SK-N-SH treated with all-trans-retinoic acid at 6 μM for 48 hours (cell line): ENCODE measurements at places on chromosomes 2 and 18.
A peak's percentile ranks its signal among the peaks of the same experiment; 100 is the strongest.

DNA sequence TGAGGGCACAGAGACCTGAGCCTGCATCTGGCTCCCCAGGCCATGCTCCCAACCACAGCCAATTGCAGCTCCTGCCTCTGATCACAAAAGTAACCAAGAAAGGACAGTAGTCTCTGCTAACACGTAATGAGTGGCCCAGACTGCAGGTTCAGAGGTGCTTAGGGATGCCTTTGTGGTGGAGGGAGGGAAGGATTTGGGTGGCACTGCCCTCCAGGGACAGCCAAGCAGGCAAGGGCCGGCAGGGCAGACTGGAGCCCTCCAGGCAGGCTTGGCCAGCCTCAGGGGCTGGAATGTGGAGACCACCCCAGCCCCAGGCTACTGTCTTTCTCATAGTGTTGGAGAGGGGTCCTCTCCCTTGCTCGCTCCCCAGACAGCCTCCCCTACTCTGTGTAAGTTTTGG, 114.5 kb upstream of the SMAD2 start:
- ATAC-seq: no peak

DNA sequence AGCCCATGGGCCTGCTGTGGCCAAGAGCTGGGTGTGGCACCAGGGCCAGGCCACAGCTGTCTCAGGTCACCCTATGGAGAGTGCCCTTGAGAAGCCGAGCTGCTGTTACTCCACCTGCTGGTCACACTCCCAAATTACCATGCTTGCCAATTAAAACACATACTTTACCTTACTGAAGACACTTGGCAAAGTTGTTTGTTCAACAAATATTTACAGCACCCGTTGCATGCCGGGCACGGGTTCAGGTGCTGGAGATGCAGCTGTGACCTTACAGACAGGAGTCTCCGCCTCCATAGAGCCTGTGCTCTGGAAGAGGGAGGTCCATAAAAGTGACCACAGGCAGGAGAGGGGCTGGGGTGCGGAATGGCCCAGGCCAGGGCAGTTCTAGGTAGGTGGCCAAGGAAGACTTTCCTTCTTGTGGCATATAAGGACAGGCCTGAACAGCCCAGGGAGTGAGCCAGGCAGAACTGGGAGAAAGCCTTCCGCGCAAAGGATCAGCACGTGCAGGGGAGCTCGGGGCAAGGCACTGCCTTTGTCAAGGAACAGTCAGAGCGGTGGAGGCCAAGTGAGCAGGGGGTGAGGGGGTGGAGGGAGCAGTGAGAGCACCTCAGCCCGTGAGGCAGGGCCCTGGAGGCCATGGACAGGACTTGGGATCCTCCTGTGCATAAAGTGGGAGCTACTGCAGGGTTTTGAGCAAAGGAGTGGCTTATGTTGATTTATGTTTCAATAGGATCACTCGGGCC, 23.6 kb upstream of the RBM44 start:
- peak; percentile 92 for ATAC-seq

- ATAC-seq: no peak
Measured at GRCh38 chr2:158131483-158131912, 29.8 kb downstream of the UPP2 start.

DNA sequence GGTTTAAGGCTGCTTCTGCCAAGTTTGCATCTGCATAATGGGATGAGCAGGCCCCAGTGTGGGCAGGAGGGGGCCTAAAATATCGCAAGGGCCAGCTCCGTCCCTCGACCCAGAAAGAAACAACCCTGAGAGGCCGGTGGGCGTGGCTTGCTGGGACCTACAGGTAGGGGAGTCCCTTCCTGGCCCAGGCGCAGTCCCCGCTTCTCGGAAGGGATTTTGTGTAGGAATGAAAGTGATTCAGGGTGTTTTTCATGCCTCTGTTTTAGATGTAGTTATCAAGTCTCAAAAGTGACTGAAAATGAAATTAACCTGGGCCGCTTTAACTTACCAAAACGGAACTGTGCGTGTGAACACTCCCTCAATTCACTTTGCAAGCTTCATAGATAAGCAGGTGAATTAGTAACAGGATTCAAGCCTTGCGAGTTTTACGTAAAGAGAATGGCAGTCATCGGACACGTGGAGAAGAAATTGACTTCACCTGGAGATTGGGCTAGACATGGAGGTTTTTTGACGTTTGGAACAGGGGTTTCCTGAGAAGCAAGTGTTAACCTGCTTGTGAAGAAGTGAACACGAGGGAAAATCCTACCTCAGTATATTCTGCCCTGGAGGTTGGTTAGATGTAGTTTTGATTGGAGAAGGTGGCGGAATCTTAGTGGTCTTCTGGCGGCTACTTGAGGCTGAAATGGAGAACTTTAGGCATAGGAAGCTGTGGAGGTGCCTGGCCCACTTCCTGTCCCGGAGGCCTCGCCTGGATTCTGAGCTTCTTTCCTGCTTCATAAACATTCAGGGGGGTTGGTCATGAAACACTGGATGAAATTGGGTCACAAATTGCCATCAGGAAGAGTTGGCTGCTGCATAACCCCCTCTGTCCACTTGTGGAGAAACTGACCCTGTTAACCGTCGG, 1.7 kb downstream of the NCK2 start:
- ATAC-seq: no peak

DNA sequence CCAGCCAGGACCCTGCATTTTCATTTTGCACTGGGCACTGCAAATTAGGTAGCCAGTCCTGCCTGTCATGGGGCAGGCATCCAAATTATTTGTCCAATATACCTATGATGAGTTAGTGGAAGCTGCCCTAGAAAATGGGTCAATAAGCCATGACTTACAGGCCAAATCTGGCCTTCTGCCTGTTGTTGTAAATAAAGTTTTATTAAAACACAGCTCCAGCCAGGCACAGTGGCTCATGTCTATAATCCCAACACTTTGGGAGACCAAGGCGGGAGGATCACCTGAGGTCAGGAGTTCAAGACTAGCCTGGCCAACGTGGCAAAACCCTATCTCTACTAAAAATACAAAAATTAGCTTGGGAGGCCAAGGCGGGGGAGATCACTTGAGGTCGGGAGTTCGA, 8.3 kb downstream of the AP1S3 start:
- no peak for ATAC-seq

DNA sequence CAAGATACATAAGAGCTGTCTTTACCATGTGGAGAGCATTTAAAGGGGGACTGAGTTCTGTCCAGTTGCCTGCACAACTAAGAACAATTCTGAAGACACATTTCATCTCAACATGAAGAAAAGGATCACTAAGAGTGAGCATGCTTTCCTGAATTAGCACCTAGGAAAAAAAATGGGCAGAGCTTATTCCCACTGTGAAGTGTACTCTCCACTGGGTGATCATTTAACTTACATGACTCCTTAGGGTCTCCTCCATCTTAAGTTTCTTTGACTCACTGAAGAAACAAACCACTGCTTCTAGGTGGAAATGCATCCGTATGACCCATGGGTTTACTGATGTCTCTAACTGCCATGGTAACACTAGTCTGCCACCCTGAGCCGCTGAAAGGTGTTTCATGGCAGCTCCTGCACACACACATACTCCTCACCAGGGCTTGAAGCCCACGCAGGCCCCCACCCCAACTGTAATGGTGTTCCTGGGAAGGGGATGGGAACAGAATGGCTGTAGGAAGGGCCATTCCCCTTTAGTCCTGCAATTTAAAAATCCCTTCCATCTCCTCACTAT, 27.1 kb downstream of the HDLBP start:
- no peak for ATAC-seq

- ATAC-seq: no peak
Measured at GRCh38 chr2:19866771-19867170, 35.0 kb downstream of the TTC32 start.

DNA sequence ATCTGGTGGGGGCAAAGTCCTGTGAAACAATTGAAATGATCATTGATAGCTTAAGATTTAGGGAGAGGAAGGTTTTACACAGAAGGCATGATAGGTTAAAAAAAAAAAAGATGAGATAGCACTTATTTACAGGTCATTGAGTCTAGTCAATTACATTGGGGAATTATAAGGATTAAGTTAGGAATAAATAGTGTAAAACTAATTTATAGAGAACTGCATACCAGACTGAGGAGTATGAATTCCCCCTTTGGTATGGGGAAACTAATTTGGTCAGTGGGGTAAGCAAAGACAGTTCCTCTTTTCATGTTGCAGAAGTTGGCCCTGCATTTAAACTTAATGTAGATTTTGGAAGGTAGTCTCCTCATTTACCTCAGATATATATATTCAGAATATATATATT, 10.8 kb downstream of the GLS start:
- no peak for ATAC-seq

DNA sequence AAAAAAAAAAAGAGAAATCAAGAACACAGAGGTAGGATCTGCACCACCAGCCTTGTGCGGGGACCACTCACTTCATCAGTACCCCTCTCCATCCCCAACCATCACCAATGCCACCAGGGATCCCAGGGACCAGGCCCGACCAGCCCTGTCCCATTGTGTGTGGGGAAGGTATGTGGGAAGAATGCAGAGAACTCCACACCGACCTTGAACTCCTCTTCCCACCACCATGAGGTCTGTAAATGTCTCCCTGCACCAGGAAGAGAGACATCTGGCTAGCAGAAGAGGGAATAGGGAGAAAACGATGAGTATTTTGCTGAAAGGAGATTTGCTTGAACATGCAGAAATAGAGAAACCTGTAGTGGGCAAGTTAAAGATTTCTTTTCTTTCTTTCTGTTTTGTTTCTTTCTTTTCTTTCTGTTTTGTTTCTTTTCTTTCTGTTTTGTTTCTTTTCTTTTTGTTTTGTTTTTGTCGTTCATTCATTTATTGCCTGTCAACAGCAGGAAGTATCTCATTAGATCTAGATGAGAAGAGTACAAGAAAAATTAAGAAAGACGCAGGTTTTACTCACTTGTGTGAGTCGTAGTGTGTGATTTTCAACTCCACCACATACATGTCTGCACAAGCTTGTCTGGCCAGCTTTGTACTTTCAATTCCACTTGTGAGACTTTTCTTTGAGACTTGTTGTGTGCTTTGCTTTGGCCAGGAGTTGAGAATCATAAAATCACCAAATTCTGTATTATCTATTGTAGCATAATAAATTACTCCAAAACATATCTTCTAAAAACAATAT, 179.8 kb upstream of the HAAO start:
- ATAC-seq: no peak

DNA sequence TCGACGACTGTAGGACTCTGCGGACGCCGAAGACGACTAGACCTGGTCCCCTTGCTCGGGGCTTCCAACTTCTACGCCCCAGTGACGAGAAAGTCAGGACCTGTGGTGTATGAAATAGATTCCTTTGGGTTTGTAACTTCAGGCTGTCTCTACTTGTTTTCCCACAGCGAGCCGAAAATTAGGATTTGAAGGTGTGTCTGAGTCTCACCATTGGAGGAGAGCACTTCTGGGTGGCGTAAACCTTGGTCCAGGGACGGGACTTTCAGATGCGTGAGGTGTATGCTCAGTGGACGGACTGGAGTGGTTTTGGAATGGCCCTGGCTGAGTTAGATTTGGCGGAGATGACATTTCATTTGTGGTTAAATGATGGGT, 1.3 kb downstream of the BIRC6 start:
- ATAC-seq: peak; percentile 8; the same call in 2 of the 3 replicates

- ATAC-seq: no peak
Measured at GRCh38 chr18:31218671-31219383, 56.2 kb upstream of the DSC1 start.

DNA sequence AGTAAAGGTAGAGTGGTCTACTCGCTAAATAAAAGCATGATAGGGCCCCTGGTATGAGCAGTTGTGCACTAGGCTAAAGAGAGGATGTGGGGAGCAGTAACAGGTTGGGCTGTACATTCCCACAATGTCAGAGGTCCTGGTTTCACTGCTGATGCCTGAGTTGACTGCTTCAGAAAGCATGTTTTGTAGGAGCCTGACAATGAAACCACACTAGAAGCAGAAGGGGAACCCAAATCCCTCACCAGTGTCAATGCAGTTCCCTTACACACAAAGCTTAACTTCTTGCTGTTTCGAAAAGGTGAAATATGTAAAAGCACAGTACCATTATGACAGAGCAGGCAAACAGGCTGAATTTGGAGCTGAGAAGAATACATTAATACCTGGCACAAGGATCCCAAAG, 291.7 kb upstream of the KYNU start:
- ATAC-seq: no peak

DNA sequence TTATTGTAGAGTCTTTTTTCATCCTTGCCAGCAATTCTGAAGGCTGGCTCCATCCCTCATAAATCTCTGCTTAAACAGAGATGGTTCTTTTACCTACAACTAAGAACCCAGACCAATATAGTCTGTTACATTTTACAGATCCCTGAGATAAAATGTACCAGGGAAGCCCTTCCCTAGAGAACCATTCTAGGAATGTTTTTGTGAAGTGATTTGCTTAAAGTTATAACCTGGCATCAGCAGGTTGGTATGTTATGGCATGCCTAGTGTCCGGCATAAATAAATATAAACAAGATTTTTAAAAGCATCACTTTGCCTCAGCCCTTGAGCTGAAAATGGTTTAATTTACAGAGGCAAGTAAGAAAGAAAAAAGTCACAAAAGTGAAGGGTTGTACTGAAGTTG, 18.5 kb upstream of the NPAS2 start:
- ATAC-seq: peak; percentile 81

DNA sequence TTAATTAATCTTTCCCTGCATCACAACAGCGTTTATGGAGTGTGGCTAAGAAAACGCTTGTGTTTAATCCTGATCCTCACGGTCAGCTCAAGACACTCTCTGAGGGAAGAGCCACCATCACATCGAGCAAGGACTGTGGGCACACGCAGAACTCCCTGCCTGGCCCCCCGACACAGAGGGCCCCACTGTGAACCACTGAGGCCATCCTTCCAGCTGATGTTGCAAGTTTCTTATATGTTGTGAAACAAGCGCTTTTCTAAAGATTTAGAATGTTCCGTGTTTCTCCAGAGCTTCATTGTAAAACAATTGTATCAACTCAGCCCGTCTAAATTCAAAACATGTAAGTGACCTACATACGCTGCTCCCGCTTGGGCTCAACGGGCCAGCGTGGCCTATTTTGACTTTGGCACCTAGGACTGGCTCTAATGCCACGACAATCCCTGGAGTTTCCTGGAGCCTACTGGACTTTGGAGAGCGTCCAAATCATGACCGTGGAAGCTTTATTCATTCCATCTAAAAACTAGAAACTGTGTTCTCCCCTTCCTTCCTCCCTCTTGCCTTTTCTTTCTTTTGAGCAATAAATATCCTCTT, 34.9 kb downstream of the SERPINE2 start:
- no peak for ATAC-seq

GRCh38 chr2:236548179-236548921, 21.3 kb upstream of the ACKR3 start:
- no peak for ATAC-seq

DNA sequence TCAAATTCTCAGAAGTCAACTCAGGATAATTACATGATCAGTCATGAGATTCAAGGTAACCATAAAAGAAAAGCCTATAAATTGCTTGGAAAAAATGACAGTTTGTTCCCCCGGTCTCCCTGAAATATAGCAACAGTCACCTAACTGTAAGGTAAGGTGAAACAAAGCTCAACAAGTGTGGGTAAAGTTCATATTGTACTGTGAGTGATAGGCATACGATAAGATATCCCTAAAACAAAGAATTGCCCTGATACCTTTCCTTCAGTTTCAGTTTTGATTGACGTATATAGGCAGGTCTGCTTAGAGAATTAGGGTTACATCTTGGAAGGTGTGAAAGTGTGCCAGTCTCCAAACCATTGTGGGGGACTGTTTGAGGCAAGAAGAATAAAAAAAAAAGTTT, 4.0 kb upstream of the CCBE1 start:
- ATAC-seq: no peak
